Cerebellum (tissue), 4 donors: ENCODE measurements at places on chromosomes 3 and 15. TPM values are rescaled to one million over a fixed set of nuclear protein-coding genes. Genes with fewer than 3 reads are reported as not detected.

Gene SLC51A
- total RNA-seq = not detected

Gene LAMB2
- 79.4 TPM for total RNA-seq

Gene IMPG2
- total RNA-seq = 2.4 TPM

Gene PLSCR2
- not detected for total RNA-seq

Gene LRRC49
- 106 TPM for total RNA-seq

Gene SHC4
- total RNA-seq = 9.5 TPM
